ENCODE measurements at places on chromosomes 1 and 21.
A peak's percentile ranks its signal among the peaks of the same experiment; 100 is the strongest.

DNA sequence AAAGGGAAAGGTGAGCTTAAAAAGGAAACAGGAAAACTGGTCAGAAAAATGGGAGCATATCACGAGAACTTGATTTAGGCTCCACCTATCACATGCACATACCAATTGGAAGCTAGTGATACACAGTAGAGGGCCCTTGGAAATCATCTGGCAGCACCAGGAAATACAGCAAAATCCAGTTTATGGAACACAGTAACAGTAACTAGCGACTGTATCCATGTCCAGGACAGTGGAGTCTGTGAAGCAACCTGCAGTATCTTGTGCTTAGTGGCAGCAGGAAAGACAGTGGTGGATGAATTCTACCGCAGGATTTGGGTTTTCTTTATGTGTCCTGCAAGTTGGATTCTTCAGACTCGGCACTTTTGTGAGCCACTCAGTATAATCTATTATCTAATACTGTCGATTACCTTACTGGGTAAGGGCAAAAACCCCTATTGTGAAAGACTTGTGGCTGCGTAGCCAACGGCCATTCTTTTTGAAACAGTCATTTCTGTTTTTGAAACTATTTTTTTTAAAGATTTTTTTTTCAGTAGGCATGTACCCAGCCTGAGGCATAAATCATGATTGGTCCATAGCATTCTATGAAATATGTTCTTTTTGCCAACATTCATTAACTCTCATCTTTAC is 1.6 kb upstream of the KDM4A start:
- DNase-seq: no peak

- no peak for DNase-seq
Measured at GRCh38 chr1:61253912-61254633, 171.7 kb downstream of the NFIA start.

DNA sequence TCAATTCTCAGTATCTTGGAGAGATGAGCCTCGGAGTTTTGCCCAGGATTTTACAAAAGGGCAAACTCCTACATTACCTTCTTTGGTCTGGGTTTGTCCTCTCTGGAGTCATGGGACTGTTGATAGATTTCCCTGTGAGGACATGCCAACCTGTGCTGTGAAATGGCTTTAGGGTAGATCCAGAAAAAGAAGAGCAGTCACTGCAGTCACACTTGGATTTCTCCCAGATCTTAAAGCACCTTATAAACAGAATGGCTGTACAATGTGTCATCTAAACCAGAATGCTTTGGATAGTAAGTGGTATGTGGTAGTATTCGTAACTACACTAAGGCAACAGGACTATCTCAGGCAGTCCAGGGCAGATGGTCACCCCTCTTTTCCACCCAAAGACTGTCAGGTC is 1.9 kb upstream of the CSRP1 start:
- no peak for DNase-seq

- DNase-seq: no peak
Measured at GRCh38 chr1:198007687-198008607, 90.8 kb downstream of the LHX9 start.

DNA sequence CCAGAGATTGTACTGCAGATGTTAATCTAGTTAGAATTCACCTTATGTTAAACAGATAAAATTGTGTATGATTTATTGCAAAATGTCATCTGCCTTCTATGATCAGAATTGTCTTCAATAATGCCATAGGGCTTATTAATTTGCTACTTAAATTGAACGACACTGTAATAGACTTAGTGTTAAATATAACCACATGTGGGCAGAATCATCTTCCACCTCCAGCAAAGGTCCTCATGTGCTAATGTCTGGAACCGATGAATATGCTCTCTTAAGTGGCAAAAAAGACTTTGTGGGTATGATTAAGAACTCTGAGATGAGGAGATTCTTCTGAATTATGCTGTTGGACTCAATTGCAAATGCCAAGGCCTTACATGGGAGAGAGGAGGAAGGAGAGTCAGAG is 4.3 kb downstream of the OR2T11 start:
- DNase-seq: no peak

GRCh38 chr21:34147792-34148418 is 74.5 kb downstream of the MRPS6 start:
- no peak for DNase-seq

DNA sequence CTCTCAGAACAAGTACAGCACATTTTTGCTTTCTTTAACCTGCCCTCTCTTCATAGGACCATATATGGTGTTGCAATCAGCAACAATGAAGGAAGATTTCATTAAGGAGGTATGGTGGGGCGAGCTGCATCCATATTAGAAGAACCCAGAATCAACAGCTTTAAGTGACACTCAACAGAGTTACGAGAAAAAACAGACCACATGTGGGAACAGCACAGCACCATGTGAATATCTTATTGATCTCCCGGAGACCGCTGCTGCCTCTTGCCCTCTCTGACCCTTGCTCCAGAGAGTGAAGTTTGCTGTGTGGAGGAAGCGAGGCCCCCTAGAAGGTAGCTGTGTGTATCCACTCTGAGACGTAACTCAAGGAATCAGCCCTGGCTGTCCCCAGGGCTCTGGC is 12.9 kb downstream of the RAB42 start:
- DNase-seq: no peak

GRCh38 chr1:66681686-66682085 is 70.6 kb upstream of the DYNLT5 start:
- DNase-seq: no peak

- DNase-seq: peak; percentile 62
Measured at GRCh38 chr1:224106568-224107281, 7.2 kb upstream of the FBXO28 start.

DNA sequence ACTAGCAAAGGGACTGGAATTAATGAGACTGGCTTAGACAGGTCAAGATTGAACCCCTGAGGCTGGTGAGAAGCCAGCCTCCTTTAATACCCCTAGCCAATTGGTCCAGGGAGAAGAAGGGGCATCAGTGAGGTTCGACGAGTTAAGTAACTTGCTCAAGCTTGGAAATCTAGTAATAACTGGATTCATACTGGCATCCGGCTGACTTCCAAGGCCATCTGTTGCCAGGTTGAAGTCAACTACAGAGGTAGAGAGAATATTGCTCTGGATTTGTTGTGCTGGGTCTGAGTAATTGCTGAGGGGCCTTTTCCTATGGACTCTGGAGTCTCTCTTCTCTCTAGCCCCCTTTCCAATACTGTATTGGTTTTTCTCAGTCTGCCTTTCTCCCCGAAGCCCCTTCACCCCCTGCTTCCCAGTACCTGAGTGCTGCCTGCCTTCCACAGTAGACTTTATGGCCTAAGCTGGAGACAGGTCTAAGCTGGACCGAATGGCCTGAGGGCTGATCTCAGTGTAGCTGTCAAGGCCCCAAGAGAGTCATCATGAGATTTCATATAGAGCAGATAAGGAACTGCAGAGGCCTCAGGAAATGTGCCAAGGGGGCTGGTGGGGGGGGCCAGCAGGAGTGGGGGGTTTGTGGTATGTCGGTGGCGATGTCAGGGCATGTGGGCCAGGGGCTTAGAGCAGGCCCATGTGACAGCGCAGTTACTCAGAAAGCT is 42.4 kb upstream of the IL19 start:
- DNase-seq: no peak

- DNase-seq: no peak
Measured at GRCh38 chr1:223137455-223138085, 5.5 kb downstream of the TLR5 start.

DNA sequence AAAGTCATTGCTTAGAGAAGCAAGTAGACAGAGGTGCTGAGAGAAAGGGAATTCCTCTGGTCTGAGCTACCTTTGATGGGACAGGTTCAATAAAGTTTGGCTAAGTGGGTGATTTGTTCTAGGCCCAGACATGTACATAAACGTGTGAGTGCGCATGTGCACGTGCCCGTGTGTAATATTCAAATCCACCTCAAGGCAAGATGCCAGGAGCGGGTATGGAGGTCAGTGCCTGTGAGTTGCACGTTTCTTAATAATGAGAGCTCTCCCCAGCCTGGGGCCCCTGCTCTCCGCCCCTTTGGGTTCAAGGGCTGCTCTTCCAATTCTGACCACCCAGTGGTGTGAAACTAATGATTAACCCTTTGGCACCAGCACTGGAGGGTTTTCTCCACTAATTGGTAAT is 53.8 kb upstream of the LMO4 start:
- DNase-seq: no peak

GRCh38 chr1:223180731-223181321 is 37.8 kb upstream of the TLR5 start:
- DNase-seq: no peak

GRCh38 chr1:8217011-8217711 is 100.8 kb upstream of the SLC45A1 start:
- no peak for DNase-seq

GRCh38 chr1:207902566-207902965 is 8.4 kb downstream of the CD34 start:
- no peak for DNase-seq

- DNase-seq: no peak
Measured at GRCh38 chr1:114588196-114588689, 6.8 kb upstream of the BCAS2 start.

Measured in 8988T (cell line).